ENCODE measurements at places on chromosomes 2 and 18.

DNA sequence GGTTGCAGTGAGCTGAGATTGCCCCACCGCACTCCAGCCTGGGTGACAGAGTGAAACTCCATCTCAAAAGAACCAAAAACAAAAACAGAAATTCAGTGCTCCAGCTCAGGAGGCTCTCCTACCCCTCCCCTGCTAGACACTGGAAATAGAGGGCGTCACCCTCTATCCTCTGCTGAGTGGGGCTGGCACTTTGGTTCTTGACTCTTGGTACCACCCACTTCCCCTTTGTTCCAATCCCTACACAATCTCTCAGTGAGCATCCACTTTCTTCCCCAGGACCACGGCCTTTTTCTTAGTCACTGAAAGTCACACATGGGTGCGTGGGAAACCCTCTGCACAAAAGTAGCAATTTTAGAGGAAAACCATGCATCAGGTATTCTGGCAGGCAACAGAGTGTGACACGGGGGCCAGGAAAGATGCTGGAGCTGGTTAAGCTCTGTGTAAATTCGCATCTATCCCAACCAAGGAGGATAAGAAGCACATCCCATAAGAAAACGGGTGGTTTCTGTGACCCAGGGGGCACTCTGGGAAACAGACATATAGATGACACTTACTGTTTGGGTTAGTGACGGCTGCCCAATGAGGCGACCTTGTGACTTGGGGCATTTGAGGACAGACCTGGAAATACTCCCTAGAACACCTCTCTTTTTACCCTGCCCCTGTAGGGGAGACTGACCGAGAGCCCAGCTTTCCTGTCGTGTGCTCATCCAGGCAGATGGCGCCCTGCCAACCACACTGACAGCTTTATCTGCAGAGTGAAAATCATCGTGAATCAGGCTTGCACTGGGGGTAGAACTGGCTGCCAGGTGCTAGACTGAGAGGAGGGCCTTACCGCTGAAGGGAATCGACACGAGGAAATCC, 7.7 kb downstream of the HJURP start:
- no peak for DNase-seq

- DNase-seq = no peak
These were observed 62.4 kb downstream of the MRPS9 start for GRCh38 chr2:105100046-105100840.

GRCh38 chr2:187689372-187689771, 135.1 kb upstream of the TFPI start:
- peak; percentile 5 for DNase-seq

GRCh38 chr2:69138247-69138772, 125.3 kb downstream of the ANTXR1 start:
- peak; percentile 40 for DNase-seq

DNA sequence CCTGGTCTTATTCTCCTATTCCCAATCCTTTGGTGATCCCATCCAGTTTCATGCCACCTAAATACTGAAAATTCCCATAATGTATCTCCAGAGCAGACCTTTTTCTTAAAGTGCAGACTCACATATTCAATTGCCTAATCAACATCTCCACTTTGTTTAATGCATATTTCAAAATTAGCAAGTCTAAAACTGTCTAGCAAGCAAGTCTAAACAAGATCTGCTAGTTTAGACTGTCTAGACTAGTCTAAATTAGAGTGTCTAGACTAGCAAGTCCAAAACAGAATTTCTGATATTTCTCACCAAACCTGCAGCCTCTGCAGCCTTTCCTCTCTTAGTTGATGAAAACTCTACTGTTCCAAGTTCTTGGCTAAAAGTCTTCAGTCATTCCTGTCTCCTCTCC, 44.6 kb downstream of the THUMPD2 start:
- no peak for DNase-seq

DNA sequence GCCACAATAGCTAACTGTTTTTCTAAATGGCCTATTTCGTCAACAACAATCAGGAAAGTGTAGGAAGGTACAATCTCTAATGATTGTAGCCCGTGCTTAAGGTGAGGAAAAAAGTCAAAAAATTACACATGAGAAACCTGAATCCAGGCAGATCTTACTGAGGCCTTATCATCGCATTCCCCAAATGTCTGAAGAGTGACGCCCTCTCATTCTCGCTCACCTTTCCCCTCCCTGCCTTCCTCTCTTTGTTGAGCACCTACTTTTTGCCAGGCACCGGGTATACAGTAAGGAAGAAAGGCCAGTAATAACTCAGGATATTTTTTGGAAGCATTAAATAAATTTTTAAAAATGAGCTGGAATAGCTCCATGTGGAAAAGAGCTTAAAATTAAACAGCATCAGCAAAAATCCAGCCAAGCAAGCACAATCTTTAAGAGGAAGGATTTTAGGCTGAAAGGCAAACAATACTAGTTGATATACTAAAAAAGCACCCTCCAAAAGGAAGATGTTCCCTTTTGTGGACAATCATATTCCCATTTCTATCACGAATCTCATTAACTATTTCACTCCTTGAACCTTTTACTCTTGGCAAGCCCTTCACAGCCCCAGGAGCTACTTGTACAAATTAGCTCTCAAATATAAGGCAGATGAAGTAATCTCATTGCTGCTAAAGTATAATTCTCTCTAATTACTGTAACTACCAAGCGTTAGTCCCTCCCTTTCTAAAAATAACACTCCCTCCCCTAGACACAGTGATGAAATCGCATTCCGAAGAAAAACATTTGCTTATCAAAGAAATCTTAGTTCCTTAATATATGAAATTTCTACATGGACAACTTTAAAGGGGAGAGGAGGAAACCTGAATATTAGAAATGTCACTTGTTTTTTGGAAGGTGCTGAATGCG, 40.0 kb downstream of the STAT1 start:
- DNase-seq = no peak

DNA sequence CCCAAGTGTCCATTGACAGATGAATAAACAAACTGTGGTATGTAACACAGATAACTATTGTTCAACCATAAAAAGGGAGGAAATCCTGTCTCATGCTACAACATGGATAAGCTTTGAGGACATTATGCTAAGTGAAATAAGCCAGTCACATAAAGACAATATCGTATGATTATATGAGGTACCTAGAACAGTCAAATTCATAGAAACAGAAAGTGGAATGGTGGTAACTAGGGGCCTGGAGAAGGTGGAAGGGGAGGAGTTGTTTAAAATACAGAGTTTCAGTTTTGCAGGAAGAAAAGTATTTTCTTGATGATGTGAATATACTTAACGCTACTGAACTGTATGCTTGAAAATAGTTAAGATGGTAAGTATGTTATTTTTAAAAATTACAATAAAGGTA, 304.6 kb upstream of the CXCR4 start:
- no peak for DNase-seq

All from BJ (cell line).